Activated T-cell treated with anti-CD3 and anti-CD28 coated beads for 1 hour (primary cell): ENCODE measurements at places on chromosomes 12 and 14.

DNA sequence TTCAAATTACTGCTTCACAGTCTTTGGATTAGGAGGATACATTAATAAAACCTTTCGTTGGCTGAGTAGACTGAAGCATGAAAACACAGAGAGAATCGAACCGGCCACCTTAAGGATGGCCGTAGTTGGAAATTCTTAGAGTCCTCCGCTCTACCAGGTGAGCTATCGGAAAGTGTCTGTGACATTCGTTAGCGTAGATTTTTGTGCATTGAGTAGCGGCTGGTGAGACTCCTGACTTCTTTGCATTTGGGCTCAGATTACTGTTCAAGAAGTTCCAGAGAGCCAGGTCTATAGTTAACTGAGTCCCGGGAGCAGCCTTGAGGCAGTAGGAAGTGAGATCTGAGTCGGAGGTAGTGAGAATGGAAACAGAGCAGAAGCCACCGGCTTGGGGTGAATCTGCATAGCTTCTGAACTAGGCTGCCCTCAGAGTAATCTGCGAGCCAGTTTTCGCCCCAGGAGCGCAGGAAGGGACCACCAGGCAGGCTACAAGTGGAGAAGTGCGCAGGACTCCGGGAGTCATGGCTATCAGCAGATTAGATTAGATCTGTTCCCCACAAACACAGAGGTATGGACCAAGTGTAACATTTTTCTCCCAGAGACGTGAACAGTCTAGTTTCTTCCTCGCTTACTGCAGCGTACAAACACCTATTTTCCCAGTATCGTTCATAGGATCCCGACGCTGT lies 11.0 kb downstream of the OR6S1 start:
- DNase-seq: no peak

- DNase-seq: no peak
Measured at GRCh38 chr12:27974735-27975221, 2.2 kb upstream of the PTHLH start.

- DNase-seq: no peak
Measured at GRCh38 chr14:76056128-76056527, 70.6 kb downstream of the IFT43 start.

DNA sequence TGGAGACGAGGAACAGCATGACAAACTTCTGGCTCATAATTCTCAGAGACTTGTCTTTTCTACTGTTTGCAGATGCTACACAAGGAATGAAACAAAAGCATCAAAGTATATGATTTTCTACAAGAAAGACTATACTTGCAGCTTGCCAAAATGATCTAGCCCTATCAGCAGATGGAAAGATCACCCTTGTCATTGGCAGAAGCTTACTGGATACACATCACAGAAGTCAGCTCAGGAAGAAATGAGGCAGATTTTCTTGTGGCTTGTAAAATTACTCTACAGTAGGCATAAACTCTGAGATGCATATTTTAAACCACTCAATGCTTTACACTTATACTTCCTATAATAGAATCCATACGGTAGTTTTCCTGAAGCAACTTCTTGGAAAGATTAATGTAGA lies 20.6 kb downstream of the E2F7 start:
- no peak for DNase-seq

DNA sequence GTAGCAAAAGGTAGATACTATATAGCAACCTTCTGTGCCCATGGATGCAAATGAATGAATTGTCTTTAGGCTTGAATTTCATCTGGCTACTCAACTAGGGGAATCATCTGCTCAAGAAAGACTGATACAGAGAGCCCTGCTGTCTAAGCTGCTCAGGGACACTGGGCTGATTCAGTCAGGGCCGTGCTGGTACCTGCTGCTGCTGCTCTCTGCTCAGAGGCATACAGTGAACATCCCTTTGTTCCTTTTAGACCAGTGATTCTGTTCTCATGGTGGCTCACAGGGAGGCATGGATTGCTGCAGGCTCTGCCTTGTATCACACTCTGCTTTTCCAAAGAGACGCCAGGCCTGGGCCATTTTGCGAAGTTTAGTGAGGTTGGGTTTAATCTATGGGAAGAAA lies 14.1 kb downstream of the EIF2B2 start:
- DNase-seq: no peak

GRCh38 chr14:64119500-64119899 lies 174.7 kb downstream of the ESR2 start:
- DNase-seq: no peak

DNA sequence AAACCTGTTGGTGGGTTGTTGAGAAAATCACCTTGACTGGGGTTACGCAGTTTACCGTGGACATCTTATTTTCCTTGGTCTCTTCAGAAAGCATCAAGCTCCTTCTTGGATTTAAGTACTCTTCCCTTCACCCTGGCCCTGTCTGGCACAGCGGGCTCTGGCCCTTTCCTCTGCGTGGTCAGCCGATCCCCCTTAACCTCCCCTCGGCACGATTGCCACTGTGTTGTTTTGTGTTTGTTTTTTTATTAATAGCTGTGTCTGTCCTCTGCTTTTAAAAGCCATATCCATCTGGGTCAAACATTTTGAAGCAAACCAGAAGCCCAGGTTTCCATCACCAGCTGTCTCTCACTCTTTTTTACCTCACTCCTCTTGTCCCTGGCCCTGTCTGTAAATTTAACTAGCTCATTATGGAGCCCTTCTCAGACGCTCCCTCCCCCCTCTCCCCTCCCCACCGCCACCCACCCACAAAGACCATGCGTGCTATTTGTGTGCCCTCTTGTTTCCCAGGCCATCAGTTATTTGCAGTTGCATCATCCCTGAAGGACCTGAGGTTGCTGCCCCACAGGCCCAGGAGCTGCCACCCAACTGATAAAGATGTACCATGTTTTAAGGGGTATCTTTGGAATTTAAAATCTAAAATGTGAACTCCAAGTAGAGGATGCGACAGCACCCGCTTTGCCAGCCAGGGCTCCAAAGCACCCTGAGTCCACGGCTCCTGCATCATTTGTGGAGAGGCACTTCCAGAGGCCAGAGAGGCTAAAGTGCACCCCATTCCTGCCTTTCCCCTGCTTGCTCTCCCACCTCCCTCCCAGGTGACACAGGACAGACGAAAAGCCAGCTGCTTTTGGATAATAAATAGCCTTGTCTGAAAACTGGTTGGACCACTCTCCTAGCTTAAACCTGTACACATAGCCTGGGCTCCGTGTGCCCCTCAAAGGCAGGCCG lies 3.9 kb downstream of the BCL11B start:
- DNase-seq: no peak

DNA sequence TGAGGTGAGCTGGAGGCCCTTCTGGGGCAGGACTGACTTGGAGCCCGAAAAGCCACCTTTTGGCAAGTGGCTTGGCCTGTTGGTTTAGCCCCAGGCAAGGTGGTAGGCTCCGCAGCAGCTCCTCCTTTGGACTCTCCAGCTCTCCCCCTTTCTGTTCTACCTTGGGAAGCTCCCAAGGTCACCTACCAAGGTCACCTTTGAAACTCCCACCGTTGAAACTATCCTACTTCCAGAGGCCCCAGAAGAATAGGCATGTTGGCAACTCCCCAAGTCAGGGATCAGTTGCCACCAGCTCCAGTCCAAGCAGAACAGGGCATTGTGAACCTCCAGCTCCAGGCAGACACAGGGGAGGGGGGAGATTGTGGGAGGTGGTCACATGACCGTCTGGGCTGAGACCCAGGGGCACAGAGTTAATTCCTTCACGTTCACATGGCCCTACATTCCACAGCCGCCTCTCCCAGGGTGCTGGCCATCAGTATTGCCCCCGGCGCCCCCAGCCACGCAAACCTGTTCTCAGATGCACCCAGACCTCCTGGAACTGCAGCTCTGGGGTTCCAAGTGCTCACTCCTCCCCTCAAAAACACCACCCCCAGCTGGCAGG lies 14.4 kb downstream of the IRF2BPL start:
- no peak for DNase-seq

- no peak for DNase-seq
Measured at GRCh38 chr12:27747111-27747820, 32.8 kb upstream of the KLHL42 start.
